Mesenteric fat pad (tissue), 1 donor: ENCODE measurements at places on chromosomes 7 and 10.

DNA sequence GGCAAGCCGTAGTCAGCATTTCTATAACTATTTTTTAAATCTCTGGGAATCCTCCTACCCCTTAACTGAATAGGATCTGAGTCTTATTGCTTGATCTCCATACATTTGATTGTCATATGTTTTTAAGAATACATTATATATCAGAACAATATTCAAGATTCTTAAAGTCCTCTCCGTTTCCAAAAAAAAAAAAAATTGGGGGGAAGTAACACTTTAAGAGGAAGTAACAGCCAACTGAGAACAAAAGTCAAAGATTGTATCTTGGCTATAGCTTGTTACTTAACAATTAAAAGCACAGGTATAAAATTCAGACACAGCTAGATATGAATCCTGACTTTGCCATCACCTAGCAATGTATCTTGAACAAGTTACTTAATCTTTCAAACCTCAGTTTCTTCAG is 169.9 kb upstream of the ADO start:
- DNase-seq: no peak

DNA sequence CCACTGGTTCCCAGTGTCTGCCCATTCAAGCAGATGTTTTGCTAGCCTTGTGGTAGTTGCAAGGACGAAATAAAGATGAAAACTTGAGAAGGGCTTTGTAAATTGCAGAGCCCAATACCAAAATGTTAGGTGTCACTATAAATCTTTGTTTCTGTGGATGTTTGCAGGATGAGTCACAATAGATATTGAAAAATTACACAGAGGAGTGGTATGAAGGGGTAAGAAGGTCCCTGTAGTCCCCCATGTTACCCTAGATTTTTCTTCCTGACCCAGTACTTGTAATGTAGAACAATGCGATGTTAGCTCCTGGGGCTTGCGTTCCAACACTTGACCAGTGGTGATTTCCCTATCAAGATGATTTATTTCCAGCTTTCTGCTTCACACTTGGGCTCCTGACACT is 102.6 kb upstream of the LYZL1 start:
- DNase-seq: no peak

DNA sequence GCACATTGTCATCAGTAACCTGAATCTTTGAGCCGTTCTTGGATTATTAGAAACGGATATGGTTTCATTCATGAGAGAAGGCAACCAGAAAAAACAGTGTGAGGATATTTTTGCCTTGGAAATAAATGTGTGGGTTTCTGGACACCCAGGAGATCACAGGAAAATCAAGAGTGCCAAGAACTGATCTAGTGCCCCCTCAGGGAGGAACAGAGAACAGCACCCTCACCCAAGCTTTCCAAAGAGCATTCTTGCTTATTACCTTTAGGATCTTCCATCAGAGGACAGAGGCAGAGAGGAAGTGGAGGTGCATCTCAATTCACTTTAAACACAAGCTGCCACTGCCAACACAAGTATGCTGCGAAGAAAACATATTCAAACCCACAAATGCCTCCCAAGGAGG is 851.5 kb upstream of the COBL start:
- no peak for DNase-seq

GRCh38 chr10:122311716-122312115 is 40.6 kb downstream of the BTBD16 start:
- DNase-seq: no peak
